ENCODE measurements at places on chromosomes 4 and X.

- no peak for DNase-seq
Measured at GRCh38 chr4:17206829-17207801, 304.8 kb downstream of the QDPR start.

DNA sequence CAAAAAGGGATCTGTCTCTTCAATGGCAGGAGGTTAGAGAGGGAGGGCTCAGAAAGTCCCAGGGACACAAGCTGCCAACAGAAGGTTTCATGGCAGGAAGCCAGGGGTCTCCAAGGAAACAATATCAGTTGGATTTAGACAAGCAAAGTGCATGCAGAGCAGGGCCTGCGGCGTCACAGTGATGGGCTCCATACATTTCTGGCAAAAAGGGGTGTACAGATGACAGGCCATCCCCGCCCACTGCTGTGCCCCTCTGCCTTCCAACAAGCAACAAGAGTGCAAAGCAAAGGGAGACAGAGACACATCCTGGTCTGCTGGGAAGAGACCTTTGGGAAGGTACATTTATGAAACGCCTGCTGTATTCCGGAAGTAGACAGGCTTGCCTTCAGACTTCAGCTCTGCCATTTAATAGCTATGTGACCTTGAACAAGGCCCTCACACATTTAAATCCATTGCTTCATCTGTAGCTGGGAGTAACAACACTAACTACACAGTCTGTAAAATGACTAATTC, 121.2 kb downstream of the AFAP1 start:
- no peak for DNase-seq

DNA sequence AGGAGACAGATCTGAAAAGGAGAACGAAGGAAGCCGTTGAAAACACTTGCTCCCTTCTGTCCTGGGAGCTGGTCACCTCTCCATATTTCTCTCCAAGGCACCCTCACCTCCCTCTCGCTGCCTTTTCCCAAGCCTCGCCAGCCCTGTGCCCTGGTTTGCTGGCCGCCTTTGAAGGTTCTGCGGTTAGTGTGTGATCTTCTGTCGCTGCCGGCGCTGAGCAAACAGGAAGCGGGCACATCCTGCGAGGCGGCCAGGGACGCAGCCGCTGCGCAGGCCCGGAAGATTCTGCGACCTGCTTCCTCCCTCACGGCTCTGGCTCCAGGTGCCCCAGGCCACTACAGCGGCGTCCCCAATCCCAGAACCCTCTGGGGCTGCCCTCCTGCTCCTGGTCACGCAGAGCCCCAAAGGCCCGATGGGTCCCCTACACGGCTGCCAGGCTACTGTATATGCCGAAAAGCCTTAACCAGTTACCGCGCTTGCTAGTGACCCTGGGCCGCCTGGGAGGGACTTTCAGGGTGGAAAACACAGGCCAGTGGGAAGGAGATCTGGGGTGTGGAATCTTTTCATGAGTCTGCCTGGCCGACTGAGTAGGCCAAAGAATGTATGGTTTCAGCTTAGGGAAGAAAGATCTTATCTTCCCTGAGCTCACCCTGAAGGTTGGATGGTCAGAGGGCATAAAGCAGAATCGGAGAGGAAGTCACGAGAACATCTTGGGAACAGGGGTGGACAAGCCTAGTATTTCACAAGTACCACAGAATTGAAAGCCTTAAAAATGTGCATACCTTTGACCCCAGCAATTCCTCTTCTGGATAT, 2.3 kb upstream of the SASH3 start:
- DNase-seq = peak; percentile 40

- no peak for DNase-seq
Measured at GRCh38 chr4:40423735-40424134, 88.6 kb downstream of the CHRNA9 start.

- DNase-seq = no peak
Measured at GRCh38 chr4:38302910-38303309, 342.7 kb downstream of the PTTG2 start.

DNA sequence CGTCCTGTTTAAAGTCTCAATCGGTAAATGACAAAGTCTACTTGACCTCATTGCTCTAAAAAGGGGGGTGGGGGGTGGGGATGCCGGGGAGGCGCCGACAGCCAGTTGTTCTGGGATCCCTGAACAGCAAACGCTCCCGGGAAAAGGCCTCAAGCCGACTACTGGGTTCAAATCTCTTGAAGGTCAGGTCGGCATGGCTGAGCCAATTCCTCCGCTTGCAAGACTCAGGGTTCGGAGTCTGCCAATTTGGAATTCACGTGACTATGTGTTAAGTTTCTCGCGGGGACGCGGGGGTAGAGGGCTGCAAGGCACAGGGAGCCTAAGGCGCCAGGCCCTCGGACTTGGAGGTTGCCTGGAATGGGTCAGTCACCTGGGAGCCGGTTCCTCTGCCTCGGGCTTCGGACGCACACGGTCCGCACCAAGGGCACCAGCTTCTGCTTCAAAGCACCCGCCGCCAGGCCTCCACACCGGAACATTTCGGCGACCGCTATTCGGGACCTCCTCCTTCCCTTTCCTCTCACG, 399 bp downstream of the AIFM1 start:
- DNase-seq = no peak

- no peak for DNase-seq
Measured at GRCh38 chr4:184417802-184418511, 56.4 kb downstream of the IRF2 start.

DNA sequence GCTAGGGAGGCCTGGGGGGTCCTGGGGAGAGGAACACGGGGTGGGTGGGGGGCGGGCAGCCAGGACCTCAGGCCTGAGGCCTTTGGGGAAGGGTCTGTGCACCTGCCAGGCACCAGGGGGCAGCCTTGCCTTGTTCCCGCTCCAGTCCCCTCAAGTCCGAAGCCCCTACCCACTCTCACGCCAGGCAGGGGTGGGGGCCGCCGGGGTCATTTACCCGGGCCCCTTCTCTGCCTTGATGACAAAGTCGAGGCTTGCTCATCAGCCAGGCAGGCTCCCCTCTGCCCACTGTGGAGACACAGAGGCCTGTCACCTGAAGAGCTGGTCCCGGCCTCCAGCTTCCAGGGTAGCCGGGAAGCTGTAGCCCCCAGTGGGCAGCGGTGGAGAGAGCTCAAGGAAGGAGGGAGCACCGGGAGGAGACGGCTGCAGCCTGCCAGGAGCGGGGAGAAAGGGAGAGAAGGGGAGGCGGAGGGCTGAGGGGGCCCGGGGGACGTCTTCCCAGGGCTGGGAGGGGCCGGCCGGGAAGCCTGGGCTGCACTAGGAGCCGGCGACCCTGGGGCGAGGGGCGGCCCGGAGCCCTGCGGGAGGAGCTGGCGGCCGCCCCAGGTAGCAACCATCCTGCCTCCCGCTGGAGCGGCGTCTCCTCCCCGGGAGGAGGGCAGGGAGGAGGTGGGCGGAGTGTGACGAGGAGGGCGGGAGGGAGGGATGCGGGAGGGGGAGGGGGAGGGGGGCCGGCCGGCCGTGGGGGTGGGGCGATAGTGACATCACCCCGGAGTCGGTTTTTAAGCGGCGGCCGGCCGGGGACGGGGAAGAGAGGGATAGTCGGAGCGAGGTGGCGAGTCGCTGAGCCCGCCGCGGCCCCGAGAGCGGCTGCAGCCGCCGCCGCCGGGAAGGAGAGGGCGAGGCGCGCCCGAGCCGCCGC, at the start of gene SLC6A8:
Gene SLC6A8, plus strand, starts transcription at position 806 of the 919 bp plus-strand sequence. CDS start 649 bp downstream, outside the sequence.
- no peak for DNase-seq

- DNase-seq = no peak
Measured at GRCh38 chr4:86749121-86749520, 100.1 kb downstream of the SLC10A6 start.

- DNase-seq = no peak
Measured at GRCh38 chr4:78689261-78689660, 86.9 kb upstream of the BMP2K start.

- no peak for DNase-seq
Measured at GRCh38 chrX:72101597-72102037, 30.1 kb downstream of the RTL5 start.

DNA sequence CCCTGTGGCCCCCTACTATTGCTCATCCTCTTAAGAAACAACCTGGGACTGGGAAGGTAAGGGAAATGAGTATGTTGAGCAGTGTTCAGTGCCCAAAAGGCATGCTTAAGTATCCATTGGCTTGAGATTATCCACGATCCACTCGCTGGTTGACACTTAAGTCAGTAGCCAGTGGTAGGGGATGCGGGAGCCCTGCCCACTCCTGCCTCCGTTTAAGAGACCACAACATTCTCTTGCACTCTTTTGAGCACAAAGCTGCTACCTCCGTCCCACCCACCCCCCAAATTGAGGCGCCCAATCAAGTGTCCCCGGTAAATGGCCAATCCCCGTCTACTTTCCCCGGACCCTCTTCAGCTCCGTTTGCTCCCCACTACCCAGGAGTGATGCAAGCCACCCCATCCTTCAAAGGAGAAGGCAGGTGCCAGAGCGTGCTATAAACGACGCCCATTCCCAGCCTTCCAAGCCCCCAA, 25.0 kb downstream of the UTP14A start:
- DNase-seq = no peak

GRCh38 chrX:7552760-7553159, 290.2 kb upstream of the VCX start:
- no peak for DNase-seq

DNA sequence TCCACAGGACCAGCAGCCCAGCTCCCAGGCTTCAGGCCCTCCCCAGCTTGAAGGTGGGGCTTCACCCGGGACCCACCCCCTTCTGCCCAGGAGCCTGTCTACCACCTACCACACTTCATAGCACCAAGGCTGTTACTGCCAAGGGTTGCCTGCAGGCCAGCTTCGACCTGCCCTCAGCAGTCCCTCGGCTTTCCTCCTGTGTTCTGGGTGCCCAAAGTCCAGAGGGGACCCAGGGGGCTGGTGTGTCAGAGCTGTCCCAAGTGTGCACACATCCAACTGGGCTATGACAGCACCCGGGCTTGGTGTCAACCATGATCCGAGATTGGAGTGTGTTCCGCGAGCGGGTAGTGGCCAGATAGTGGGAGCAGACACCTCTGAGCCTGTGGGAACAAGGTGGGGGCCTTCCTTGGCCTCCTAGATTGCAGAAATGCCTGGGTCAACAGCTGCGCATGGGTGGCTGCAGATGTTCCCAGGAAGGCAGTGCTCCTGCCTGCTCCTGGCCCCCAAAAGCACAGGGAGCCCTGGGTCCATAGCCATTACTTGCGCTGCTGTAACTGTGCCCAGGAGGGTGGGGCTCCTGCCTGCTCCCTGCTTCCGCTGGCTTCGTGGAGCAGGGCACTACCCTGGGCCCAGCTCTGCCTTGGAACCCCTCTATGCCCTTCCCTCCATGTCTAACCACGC, 16.8 kb downstream of the SULT1B1 start:
- DNase-seq = no peak

DNA sequence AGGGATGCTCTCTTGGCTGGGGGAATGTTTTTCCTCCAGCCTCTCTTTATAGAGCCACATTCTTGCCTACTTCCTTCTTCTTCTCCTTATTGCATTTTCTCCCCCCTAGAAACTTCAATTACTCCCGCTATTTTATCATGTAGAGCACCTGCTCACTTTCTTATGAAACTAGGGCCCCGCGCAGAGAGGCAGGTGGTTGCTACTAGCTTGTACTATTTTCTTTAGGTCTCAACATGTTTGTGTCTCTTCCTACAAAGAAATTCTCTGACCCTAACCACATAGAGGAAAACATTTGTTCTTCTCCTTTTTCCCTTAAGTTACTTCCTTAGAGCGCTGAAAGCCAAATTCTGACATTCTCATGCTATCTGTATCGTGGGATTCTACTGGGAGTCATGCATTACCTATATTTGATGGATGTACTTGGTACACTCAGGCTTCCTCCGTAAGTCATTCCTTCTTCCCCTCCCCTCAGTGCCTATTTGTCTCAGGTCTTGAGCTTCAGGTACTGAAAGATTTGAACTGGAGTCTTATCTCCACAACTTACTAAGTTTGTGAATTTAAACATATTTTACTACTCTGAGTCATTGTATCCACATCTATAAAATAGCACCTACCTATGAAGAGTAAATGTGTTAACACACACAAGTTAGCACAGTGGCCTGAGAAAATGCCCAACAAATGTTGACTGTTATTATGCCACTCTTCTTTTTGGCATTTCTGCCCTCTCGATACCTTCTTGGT, 159.1 kb upstream of the LEF1 start:
- DNase-seq = no peak

GRCh38 chr4:83230928-83231327, 53.7 kb downstream of the COQ2 start:
- DNase-seq = no peak

GRCh38 chr4:91325495-91325894, 978.3 kb upstream of the GRID2 start:
- DNase-seq = no peak

GRCh38 chrX:13036896-13037295, 7.5 kb downstream of the FAM9C start:
- DNase-seq = no peak

- DNase-seq = no peak
Measured at GRCh38 chr4:40164459-40164858, 32.4 kb upstream of the RHOH start.

DNA sequence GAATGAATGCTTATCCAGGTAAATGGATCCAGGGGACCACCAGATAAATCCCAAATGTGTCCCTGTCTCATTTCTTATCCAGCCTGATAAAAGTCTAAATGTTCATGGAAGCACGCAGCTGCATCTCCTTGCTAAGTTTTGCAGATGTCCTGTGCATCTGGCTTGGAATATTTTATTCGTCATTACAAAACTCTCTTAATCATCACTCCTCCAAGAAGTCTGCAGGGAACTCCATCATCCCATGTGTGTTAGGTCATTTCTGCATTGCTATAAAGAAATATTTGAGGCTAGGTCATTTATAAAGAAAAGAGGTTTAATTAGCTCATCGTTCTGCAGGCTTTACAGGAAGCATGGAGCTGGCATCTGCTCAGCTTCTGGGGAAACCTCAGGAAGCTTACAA, 297.2 kb downstream of the HS3ST1 start:
- DNase-seq = no peak

DNA sequence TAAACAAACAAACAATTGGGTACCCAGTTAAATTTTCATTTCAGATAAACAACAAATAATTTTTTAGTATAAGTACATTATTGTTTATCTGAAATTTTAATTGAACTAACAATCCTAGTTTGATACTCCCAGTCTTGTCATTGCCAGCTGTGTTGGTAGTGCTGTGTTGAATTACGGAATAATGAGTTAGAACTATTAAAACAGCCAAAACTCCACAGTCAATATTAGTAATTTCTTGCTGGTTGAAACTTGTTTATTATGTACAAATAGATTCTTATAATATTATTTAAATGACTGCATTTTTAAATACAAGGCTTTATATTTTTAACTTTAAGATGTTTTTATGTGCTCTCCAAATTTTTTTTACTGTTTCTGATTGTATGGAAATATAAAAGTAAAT, 2.9 kb downstream of the CXCL8 start:
- no peak for DNase-seq

DNA sequence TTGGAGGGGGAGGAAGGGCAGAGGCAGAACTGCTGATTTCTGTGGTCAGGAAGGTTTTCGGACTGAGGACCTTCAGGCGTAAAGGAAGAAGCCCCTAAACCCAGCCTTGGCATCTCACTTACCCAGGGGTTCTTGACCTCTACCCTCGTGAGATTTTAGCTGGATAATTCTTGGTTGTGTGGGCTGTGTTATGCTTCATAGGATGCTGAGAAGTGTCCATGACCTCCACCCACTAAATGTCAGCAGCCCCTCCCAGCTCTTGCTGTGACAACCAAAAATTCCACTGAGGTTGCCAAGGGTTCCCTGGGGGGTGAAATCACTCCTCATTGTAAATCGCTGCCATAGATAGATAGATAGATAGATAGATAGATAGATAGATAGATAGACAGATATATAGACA, 5.8 kb upstream of the CRLF2 start:
- no peak for DNase-seq
